ENCODE measurements at places on chromosomes 13 and 19.

GRCh38 chr13:97316390-97316789 is 94.3 kb downstream of the MBNL2 start:
- no peak for ATAC-seq

DNA sequence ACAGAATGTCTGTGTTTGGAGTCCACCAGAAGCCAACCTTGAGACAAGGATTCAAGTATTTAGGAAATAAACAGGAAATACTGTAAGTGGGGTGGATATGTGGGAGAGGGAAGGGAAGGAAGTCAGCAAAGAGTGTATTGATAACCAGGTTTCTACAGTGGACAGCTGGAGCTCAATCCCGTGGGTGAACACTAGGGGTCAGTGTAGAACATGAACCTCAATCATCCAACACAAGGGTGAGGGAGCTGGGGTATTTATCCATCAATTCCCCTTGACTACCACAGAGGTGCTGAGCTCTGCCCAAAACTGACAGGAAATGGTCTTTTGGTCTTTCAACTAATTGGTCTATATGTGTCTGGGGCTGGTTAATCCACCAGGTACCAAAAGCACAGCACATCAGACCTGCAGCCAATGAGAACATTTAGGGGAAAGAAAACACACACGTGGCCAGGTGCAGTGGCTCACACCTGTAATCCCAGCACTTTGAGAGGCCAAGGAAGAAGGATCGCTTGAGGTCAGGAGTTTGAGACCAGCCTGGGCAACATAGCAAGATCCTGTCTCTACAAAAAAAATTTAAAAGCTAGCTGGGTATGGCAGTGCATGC is 5.6 kb upstream of the SYDE1 start:
- peak; percentile 75 for ATAC-seq

DNA sequence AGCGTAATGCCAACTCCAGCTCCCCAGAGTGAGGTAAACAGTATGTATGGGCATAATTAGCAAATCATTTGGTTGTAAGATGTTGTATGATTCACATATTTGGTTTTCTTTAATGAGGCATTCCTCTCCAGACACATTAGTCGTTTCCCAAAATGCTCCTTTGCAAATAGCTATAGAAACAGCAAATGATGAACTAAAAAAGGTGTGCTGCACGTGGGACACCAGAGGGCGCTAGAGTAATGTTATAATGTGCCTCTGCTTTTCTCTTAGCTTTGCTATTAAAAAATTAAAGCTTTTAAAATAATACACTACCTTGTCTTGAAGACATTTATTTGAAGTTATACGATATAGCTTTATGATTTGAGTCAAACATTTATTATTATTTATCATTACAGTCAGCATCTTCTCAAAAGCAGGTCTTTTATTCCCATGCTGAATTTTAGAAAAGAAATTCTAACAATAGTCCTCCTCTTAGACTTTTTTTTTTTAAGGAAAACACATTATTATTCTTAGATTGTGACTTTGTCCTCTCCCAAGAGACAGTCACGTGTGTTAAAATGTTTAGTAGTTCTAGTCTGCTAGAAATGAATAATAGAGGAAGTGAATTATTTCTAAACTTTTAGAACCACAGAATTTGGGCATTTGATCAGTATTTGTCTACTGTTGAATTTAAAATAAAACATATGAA is 121.6 kb upstream of the FRY start:
- ATAC-seq = peak; percentile 64

DNA sequence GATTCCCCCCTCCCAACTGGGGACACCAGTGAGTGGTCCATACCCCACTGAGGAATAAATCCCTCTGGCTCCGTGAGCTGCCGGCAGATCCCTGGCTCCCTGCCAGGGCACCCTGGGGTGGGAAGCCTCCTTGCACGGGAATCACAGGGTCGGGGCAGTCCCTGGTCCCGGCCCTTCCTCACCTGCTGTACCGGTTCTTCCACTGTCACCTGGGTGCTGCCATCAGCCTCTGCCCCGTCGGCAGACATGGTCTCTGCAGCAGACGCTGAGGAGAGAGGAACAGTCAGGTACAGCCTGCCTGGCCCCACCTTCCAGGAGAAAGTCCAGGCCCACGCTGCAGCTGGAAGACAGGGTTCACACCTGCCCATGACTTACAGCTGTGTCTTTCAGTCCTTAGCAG is 6.3 kb downstream of the PLIN3 start:
- ATAC-seq = no peak

DNA sequence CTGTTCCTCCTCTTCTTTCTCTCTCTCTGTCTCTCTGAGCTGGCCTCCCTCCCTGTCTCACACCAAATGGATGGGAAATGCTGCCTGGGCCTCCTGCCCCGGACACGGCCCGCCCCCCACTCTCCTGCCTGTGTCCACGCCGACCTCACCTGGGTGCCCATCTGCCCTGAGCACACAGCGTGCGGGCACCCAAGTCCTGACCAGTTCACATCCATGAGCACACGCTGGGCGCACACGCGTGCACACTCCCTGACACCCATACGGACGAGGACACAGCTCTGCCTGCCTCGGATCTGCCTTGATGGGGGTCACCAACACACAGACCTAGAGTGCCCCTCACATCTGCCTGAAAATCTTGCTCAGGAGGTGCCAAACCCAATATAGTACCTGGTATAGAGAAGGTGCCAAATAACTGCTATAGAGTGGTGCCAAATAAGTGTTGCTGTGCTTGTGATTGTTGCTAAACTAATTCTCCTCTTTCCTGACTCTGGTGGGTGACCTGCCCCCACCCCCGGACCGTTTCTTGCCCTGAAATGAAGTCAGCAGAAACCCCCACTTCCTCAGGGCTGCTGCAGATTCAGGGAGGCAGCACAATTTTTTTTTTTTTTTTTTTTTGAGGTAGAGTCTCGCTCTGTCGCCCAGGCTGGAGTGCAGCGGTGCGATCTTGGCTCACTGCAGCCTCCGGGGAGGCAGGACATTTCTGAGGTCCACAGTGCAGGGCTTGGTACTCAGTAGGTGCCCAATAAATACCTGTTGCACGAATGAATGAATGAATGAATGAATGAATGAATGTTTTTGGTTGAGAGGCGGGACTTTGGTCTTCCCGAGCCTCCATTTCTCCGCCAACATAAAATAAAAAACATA is 4.6 kb downstream of the NFIC start:
- ATAC-seq = no peak

GRCh38 chr13:94300401-94300800 is 179.1 kb downstream of the DCT start:
- ATAC-seq = no peak

DNA sequence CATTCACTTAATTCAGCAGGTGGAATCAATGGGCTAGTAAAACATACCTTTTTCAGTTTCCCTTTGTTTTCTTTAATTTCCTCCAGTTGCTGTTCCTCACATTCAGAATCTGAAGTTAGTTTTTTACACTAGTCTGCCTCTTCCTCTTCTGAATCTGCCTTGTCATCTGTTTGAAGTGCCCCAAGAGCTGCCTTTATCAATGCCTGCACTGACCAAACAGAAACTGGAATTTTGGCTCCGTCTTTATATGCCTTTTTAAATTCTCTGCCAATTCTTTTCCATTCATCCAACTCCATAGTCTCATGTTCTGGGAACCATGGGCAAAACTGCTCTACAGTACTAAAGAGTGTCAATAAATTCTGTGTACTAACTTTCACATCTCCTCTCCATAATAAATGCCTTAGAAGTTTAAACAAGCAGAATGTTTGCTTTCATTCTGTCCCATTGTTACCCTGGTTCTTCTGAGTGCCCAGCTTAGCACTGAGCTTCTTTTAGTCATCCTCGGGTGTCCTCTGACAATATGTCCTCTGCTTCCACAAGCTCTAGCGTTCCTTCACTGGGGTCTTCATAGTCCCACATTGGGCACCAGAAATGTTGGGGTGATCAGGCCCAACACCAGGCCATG is 154.2 kb downstream of the ZNF486 start:
- no peak for ATAC-seq

DNA sequence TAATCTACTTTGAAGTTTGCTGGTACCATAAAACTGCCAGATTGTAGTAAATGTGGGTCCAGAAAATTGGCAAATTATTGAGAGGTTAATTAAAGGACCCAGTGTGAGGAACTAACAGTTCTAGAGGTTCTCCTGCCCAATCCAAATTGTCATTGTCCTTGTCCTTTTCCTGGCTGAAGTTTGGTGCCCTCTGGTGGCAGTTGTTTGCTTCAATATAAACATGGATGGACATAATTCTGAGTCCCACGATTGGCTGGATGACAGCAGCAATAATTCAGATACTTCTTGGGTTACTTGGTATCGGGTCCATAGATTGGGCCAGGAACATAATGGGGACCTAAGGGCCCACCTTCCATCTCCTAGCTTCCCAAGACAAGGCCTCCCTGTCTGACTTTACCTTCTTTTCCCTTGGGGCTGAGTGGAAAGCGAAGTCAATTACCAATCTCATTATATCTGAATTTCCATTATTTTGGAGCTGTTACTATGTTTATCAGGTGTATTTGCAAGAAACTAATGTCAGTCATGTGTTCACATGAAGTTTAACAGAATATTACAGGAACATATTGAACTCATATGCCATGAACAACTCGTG is 33.8 kb upstream of the GARRE1 start:
- peak; percentile 36 for ATAC-seq

GRCh38 chr19:31880283-31880682 is 465.1 kb upstream of the ZNF507 start:
- ATAC-seq = no peak

DNA sequence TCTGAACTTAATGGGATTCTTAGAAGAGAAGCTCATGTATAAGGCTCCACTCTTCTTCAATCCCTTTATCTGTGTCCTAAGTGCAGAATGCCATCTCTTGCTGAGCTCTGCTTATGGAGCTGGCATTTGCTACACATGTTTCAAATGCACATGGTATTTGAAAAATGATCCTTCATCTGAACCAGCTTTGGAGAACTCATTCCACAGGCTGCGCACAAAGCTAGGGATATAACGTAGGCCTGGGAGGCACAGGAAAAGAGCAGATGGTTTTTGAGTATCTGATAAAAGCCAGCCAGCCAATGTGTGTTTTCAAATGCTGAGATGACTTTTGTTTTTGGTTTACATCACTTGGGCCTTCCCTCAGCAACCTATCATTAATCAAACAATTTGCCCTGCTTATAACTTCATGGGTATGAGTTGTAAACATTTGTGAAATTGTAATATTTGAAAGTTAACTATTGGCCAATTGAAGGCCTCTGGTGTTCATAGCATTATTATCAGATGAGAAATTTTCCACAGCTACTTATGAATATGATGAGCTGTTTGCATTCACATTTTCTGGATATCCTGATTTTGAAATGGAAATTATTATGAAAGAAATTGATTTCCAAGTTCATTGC is 729.0 kb downstream of the FGF9 start:
- no peak for ATAC-seq

- ATAC-seq = peak; percentile 64
These were observed 43.7 kb upstream of the ADGRE5 start for GRCh38 chr19:14337510-14337909.

- ATAC-seq = peak; percentile 2
These were observed 18.1 kb upstream of the LRP3 start for GRCh38 chr19:33175886-33176669.

DNA sequence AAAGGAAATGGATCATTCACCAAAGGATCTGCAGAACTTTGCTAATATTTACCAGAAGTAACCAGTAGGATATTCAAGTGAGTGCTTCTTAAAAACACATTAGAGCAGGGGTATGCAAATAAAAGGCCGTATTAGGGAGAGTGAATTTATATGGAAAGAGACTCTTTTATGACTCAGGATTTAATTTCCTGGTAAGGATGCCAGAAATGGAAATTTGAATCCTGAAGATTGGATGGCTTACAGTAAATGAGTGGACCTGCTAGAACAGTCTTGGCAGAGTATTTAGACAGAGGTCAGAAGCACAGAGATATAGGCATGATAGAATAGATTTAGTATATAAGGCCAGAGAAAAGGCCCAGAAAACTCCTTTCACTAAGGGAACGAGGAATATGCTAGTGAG is 201.6 kb downstream of the SLITRK5 start:
- peak; percentile 70 for ATAC-seq

- no peak for ATAC-seq
These were observed 138.5 kb downstream of the RBM26 start for GRCh38 chr13:79267560-79267959.

GRCh38 chr13:112892426-112893206 is 76.4 kb upstream of the MCF2L start:
- ATAC-seq = no peak

GRCh38 chr13:48977973-48978372 is 2.3 kb downstream of the FNDC3A start:
- ATAC-seq = no peak

DNA sequence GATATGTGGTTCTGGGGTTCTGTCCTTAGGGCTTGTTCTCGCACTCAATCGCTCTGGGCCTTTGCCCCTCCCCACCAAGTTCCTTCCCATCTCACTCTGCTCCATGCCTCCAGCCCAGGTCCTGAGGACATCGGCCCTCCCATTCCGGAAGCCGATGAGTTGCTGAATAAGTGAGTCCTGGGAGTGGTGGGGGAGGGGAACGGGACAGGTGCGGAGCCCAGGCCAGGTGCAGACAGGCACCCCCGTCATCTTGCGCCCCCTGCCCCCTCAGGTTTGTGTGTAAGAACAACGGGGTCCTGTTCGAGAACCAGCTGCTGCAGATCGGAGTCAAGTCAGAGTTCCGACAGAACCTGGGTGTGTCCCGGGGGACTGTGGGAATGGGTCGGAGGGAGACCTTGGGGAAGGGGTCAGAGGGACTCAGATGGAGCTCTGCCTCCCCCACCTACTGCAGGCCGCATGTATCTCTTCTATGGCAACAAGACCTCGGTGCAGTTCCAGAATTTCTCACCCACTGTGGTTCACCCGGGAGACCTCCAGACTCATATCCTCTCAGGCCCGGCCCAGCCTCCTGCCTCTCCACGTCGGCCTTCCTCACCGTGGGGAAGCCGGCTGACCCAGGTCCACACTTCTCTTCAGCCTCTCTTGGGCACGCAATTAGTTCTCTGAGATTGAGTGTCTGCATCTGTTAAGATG is 10.1 kb downstream of the FUZ start:
- no peak for ATAC-seq

- no peak for ATAC-seq
These were observed 1.6 kb upstream of the TPM4 start for GRCh38 chr19:16074488-16075365.

- ATAC-seq = no peak
These were observed 246.7 kb downstream of the PCDH17 start for GRCh38 chr13:57878291-57878690.

DNA sequence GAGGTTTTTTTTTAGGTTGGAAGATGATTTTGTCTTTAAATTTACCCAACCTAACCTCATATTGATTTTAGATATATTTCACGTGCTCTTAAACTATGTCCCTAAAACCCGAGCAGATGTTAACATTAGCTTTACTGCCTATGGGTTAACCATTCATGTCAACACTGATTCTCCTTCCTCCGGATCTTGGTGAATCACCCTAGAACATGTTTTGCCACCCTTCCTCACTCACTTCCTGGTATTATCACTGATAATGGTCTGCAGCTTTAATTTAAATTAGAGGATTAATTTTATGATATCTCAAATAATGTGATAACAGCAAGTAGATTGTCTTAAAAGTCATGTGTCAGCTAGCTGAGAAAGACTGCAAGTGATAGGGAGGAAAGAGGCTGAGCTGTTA is 31.9 kb downstream of the HTR2A start:
- no peak for ATAC-seq

GRCh38 chr13:24071423-24072075 is 89.0 kb upstream of the SPATA13 start:
- peak; percentile 55 for ATAC-seq

GRCh38 chr13:34808649-34809048 is 133.4 kb upstream of the NBEA start:
- ATAC-seq = no peak
